ENCODE measurements at places on chromosomes 7 and 10.

- no peak for DNase-seq
Measured at GRCh38 chr7:99790407-99790806, 6.4 kb upstream of the CYP3A4 start.

DNA sequence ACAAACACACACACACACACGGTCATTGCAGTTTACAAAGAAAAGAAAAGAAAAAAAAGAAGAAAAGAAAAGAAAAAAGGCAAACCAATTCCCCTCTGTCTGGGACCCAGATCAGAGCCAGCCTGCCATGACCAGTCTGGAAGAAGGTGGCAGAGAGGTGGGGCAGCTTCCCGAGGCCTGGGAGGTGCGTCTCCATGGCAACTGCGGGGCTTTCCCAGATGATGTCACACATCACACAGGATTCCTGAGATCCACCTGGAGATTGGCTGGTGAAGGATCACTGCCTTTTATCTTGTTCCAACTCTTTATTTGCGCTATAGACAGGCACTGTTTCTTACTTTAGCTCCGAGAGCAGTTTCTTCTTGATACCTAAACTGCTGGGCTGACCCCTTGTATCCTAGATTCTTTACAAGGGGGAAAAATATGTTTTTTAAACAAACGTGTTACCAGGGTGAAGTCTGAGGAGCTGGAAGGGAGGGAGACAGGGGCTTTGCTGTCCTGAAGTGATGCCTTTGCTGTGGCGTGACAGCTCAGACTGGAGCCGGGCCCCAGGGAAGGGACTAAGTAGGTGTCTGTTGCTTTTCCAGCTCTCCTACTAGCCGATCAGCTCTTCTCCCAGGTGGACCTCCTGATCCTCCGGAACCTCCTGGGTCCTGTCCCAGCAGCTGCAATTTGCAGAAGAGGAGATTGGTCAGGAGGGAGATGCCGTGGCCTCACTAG, 298.5 kb downstream of the KLF6 start:
- DNase-seq, result no peak

DNA sequence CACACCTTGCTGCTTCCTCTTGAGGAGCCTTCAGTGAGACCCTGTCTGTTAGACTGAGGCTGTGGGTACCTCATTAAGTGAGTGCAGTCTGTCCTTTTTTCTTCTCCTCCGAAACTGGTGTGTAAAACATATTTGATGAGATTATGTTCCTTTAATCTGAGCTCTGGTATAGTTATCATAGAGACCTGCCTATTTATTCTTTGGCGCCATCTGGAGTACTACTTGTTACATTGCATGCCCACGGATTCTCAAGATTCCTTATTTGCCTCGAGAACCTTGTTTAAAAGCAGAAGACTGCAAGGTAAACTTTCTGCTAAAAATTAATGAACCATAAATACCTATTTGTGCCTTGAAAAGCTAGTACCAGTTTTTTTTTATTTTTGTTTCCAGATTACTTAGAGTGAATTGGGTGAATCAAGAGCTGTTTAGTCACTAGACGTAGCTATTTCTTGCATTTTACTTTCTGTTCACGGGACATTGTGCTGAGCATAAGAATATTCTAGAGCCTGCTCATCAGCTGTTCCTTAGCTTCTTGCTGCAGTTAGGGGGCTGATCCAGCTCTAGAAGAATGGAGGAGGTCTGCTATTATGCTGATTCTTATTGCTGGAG, 16.9 kb upstream of the STMP1 start:
- no peak for DNase-seq

GRCh38 chr10:122348935-122349361, 25.6 kb upstream of the PLEKHA1 start:
- no peak for DNase-seq

DNA sequence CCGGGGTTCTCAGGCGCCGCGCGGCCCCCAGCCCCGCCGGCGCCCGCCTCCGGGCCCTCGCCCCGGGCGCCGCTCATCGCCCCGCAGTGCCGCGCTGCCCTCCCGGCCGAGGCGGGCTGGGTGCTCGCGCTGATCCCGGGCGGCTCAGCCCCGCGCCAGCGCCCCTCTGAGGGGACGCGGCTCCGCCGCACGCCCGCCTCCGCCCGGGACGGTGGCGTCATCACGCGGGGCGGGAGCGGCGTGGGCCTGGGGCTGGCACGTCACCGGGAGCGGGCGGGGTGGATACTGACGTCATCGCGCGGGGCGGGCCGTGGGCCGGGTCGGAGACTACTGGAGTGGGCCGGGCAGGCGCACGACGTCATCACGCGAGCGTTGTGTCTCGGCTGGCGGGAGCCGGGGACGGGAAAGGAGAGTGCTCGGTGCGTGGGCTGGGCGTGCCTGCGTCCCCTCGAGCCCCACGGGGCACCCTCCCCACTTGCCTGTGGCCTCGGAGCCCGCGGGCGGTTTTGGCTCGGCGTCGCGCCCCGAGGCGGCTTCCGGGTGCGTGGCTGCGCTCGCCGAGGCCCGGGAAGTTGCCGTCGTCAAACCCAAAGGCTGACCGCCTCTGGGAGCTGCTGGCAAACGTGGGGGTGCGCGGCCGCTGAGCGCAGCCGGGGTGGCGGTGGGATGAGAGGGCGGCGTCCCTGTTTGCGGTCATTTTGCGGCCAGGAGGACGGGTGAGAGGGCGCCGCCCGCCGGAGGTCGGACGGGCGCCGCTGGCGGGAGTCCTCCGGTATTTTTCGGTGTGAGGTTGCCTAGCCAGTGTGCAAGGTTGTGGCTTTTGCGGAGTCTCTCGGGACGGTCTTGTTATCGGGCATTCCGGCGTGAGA, at the start of gene ESYT2:
Gene ESYT2, minus strand, starts transcription at position 168 of the 869 bp plus-strand sequence. Its CDS starts 91 bp downstream, at position 77.
- DNase-seq, result peak; percentile 94

- peak; percentile 69 for DNase-seq
Measured at GRCh38 chr10:93718937-93719725, 16.7 kb upstream of the FRA10AC1 start.

- DNase-seq, result no peak
Measured at GRCh38 chr7:101826081-101826835, 8.8 kb downstream of the CUX1 start.

DNA sequence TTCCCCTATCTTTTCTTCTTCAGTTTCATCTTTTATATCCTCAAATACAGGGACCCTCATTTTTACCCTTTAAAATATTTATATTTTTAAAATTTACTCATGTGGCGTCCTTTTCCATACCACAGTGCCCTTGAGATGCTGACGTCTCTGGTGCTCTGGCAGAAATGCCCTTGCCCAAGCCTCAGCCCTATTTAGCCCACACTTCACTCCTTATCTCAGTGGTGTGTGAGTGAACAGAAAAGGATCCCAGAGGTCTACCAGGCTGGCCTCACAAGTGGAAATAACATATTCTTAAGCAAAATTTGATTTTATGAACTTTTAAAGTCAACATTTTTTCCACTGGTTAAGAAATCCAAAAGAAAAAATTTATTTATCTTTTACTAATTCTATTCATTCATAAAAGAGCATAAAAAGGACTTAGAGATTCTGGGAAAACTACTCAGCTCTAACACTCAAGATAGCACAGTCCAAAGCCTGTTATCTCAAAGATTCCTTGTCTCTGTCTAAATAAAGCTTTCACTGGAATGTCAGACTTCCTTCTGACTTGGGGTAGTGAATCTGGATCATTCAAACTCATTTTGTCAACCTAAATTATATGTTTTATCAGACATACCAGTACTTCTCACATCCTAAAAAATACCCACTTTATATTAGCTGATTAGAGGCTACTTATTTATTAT, at the start of gene NEBL:
Gene NEBL, minus strand, starts transcription at position 166 of the 680 bp plus-strand sequence. Its CDS starts 106 bp downstream, at position 60.
- no peak for DNase-seq

GRCh38 chr10:89534826-89535166, 598 bp downstream of the SLC16A12 start:
- DNase-seq, result no peak

GRCh38 chr10:122044713-122045112, 55.8 kb downstream of the TACC2 start:
- no peak for DNase-seq

DNA sequence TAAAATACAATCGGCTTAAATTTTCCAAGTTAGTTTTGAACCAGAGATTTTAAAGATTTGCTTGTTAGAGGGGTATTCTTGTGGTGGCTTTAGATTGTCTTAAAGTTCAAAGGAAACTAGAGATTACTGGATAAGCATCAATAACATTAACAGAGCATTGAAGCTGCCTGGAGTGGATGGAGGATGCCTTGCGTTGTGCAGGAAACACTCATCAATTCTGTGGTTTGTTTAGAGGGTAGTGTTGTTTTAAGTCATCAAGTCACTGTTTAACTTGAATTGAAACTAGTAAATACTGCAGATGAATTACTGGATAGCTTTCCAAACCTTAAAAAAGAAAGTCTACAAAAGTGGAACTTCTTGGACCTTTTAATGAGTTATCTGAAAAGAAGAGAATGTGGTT, 218.6 kb downstream of the CELF2 start:
- DNase-seq, result no peak

- DNase-seq, result no peak
Measured at GRCh38 chr10:28316696-28317095, 13.8 kb upstream of the MPP7 start.
